ENCODE measurements at places on chromosomes 1 and 21.

DNA sequence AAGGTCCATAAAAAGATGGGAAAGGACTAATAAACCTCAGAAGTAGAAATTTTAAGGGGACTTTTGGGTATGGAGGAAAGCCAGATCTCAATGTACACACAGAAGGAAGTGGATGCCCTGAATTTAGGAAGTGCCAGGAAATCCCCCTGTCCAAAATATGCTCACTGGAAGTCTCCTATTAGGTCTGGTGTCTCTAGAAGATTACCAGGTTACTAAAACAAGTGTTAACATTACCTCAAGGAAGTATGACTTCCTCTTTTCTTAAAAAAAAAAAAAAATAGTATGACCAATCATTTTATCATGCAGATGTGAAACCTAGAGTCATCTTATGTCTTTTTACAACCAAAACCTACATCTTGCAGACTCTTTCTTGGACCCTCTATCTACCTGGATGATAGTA is 30.7 kb downstream of the CD58 start:
- no peak for DNase-seq

DNA sequence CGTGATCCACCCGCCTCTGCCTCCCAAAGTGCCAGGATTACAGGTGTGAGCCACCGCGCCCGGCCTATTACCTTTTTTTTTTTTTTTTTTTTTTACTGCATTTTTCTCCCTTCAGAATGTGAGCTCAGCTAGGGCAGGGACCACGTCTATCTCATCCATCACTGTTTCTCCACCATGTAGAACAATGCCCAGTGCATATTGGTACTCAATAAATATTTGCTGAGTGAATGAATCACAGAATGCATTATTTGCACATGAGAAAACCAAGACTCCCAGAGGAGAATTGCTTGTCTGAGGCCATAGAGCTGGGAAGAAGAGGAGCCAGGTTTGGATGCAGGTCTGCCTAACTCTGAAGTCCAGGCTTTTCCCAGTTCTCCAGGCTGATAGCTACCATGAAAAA is 8.2 kb upstream of the SLC9A1 start:
- DNase-seq = no peak

DNA sequence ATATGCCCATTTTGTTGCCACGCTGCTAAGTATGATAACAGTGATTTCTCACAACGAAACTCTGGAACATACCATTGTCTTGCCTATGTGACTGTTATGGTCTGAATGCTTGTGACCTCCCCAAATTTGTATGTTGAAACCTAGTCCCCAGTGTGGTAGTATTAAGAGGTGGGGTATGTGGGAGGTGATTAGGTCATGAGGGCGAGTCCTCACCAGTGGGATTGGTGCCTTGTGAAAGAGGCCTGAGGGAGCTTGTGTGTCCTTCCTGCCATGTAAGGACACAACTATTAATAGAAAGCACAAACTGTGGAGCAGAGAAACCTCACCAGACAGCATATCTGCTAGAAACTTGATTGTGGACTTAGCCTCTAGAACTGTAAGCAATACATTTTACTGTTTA is 84.6 kb downstream of the SELENOF start:
- no peak for DNase-seq

DNA sequence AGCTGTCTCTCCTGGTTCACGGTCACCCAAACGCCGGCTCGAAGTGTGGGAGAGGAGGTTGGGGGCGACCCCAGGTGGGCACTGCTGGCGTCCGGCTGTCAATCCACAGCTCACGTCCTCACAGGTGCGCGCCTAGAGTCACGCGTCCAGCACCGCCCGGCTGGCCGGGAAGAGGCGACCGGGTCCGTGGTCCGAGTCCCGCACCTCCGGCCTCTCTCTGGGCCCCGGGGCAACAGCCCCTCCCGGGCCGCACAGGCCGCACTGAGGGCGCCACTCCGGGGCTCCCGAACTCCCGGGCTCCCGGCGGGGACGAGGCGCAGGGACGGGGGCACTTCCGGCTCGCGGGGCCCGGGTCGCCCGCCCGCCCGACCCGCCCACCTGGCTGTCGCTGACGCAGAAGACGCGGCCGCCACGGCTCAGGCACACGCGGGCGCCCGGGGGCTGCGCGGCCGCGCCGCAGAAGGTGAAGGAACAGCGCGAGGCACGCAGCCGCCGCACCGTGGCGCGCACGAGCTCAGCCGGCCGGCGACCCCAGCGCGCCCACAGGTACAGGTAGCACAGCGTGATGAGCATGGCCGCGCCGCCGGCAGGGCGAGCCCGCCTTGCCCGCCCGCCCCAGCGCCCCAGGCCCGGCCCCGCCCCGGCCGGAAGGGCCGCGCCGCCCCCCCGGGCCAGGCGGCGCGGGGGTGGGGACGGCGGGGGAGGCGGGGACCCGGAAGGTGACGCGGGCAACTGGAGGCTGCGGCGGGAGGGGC is at the start of gene HLCS:
Gene HLCS, minus strand, starts transcription at position 604 of the 755 bp plus-strand sequence. Its CDS starts 31 bp downstream, at position 573.
- DNase-seq = peak; percentile 48

GRCh38 chr1:40477678-40478053 is 576 bp downstream of the ZFP69 start:
- DNase-seq = no peak

DNA sequence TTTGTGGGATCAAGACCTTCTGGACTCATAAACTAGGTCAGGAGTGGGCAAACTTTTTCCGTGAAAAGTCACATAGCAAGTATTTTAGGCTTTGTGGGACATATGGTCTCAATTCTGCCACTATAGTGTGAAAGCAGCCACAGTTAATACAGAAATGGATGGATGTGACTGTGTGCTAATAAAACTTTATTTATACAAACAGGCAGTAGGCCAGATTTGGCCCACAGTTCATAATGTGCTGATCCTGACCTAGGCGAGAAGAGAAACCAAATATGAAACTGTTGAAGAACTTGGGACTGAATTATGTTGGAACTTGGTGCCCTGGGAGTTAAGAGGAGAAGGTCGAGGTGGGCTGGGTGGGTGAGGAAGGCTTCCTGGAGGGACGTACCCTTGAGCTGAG is 17.1 kb downstream of the PADI3 start:
- DNase-seq = no peak

GRCh38 chr1:64962441-64962840 is 3.9 kb downstream of the JAK1 start:
- DNase-seq = peak; percentile 45

GRCh38 chr1:247370786-247371732 is 39.4 kb upstream of the ZNF496 start:
- DNase-seq = no peak

GRCh38 chr1:61052395-61053225 is 29.8 kb upstream of the NFIA start:
- DNase-seq = no peak

DNA sequence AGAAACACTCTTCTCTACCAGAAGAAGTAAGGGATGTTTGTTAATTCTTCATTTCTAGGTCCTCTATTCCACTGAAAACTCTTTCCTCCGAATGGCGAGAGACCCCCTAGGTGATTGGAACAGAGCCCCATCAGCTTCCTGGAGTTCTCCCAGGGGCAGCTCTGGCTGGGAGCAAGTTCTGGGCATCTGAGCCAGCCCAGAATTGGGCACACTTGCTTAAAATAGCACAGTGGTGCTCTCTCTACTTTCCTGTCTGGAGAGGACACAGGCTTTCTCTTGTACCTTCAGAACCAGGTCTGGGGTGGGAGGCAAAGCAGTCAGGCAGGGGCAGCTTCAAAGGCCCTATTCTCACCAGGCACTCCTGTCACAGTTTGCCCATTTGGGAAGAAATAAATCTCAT is 83.2 kb upstream of the CNTN2 start:
- DNase-seq = no peak

DNA sequence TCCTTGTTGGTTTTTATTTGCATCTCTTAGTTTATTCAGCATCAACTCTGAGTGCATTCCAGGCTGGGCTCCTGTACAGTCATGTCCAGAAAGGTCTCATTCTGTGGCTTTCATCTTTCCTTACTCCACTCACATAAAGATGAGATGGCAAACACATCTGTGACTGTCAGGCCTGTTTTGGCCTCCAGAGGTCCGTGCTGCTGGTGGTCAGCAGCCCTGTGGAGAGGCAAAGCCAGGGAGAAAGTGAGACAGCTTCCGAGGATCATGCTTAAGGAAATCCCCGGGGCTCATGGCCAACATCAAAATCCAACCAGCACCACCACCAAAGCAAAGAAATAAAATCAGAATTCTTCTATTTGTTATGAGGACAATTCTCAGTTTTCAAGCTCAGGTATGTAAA is 96.1 kb upstream of the HIVEP3 start:
- DNase-seq = no peak

DNA sequence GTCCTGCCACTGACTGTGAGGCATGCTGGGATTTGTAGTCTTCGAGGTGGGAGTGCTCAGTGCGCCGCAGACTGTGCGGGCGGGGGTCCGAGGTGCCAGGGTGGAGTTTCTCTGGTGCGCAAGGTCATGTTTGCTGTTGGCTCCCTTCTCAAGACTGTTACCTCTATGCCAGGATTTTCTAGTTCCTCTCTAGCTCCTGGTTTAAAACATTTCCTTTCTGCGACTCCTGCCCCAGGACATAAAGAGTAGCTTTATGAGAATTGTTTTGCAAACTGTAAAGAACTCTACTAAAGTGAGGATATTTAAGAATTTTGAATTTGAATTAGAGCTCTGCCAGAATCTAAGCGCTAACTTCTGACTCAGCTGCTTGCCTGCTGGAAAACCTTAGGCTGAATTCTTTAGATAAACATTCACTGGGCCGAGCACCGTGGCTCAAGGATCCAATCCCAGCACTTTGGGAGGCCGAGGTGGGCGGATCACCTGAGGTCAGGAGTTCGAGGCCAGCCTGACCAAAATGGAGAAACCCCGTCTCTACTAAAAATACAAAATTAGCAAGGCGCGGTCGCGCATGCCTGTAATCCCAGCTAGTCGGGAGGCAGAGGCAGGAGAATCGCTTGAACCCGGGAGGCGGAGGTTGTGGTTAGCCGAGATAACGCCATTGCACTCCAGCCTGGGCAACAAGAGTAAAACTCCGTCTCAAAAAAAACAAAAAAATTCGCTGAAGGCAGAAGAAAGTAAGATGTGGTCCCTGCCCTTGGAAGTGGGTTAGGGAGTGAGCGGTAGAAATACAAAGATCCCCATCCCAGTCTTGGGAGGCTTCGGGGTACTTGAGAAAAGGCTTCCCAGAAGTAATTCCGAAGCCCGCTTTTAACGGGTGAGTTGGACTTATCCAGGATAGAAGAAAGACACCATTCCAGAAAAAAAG is 992 bp upstream of the USP48 start:
- DNase-seq = peak; percentile 96

- DNase-seq = no peak
These were observed 10.5 kb upstream of the C1orf21 start for GRCh38 chr1:184376369-184376768.

GRCh38 chr1:98888869-98889268 is 115.8 kb downstream of the PLPPR5 start:
- DNase-seq = no peak

GRCh38 chr1:37682334-37682987 is 9.9 kb upstream of the CDCA8 start:
- DNase-seq = peak; percentile 21

- no peak for DNase-seq
These were observed 20.6 kb downstream of the SLC2A1 start for GRCh38 chr1:42937836-42938644.

DNA sequence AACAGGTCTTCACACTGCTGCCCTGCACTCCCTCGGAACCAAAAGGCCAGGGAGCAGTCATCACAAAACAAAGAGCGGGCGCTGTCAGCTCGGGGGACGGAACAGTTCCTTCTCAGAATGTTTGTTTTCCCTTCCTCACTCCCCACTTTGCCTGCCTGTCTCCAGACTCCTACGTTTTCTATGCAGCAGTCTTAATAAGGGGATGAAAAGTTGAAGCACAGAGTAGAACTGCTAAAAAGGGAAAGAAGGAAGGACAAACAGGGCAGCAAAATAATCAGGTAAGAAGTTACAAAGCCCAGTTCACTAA is 738 bp upstream of the GPR161 start:
- DNase-seq = no peak

GRCh38 chr1:116390195-116390594 is 17.2 kb downstream of the ATP1A1 start:
- DNase-seq = no peak

DNA sequence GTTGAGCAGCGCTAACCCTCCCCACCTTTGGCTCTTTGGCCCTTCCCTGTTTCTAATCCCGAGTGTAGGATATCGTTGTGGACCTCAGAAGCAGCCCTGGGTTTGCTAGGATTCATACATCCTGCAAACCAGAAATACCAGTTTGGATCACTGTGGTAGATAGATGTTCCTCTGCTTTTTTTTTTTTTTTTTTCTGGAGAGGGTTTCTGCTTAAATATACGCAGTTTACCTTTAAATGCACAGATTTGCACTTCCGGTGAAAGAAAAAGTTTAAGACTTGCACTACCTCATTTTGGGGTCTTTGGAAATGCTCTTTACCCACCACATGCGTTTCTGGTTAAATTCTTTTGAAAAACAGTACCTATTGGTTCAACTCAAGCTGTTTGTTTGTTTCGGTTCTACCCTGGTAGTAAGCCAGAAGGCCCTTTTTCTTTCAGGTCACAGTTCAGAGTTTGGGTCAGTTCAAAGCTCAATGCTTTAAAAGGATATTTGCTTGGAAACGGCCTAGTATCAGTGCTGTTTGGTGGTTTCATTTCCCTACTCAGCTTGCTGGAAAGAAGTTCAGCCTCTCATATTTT is 908 bp downstream of the DDI2 start:
- peak; percentile 24 for DNase-seq

GRCh38 chr1:160794376-160794775 is 1.6 kb upstream of the LY9 start:
- no peak for DNase-seq
